ENCODE measurements at places on chromosomes 12 and 14.

GRCh38 chr14:75769047-75769685, 108.1 kb downstream of the TTLL5 start:
- DNase-seq: no peak

DNA sequence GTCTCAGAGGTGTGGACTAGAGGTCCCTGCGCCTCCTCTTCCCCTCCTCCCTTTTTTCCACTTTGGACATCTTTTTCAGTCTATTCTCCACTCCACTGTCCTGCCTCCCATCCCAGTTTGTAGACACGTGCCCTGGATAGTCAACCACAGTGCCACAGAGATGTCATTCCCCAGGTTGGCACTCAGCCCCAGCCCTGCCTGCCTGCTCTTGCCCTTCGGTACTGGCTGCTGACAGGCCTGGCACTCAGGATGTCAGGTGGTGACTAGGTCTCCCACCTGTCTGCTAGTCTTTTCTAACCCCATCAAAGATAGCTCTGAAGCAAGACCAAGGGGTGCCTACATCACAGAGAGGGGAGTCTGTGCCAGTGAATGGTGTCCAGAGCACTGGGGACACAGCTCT, 15.8 kb downstream of the KRT71 start:
- no peak for DNase-seq

DNA sequence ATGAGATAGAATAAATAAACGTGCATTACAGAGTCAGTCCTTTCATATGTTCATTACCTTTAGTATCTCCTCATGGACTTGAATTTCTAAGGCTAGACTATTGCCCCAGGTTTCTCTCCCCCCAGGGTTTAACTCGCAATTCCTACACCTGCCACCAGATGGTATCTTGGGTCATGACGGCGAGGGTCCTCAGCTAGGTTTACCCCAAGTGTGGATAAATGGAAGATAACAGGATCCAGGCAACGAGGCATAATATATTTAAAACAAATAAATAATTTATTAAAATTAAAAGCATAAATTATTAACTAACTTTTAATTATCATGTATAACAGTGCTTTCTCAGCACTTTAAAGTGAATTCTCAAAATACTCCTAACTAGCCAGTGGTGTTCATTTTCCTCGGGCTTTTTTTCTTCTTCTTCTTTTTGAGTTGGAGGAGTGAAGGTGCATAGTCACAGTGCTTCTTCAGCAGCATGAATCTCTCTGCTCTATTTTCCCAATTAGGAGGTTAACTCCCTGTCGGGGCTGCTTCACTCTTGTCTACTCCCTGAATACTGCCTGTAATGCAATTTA, 243.5 kb upstream of the CAND1 start:
- peak; percentile 66 for DNase-seq

- peak; percentile 57 for DNase-seq
Measured at GRCh38 chr12:95790917-95791849, 619 bp upstream of the NTN4 start.

GRCh38 chr12:55682087-55682796, 25.5 kb downstream of the ITGA7 start:
- DNase-seq: peak; percentile 24

GRCh38 chr12:19198272-19198671, 68.7 kb downstream of the PLEKHA5 start:
- DNase-seq: no peak

- no peak for DNase-seq
Measured at GRCh38 chr12:103583008-103583407, 4.1 kb upstream of the STAB2 start.

DNA sequence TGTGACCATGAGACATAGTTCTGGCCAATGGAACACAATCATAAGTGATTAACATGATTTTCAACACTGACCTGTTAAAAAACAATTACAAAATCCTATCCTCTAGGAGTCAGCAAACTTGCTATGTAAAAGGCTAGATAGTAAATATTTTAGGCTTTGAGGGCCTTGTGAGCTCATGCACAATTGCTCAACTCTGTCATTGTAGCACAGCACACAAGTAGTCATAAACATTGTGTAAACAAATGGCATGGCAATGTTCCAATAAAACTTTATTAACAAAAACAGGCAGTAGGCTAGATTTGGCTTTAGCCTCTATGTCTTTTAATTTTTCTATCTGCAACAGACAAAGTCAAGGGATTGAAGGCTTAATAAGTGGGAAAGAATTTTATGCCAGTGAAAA, 350.7 kb downstream of the C12orf50 start:
- no peak for DNase-seq

- no peak for DNase-seq
Measured at GRCh38 chr14:64005822-64006221, 153.0 kb downstream of the SYNE2 start.

GRCh38 chr12:74896186-74896585, 313.5 kb downstream of the KCNC2 start:
- DNase-seq: peak; percentile 33

- DNase-seq: peak; percentile 83
Measured at GRCh38 chr12:58540480-58541299, 379.6 kb downstream of the LRIG3 start.

All from ACHN (cell line).